ENCODE measurements at places on chromosomes 12 and 14.
A peak's percentile ranks its signal among the peaks of the same experiment; 100 is the strongest.

DNA sequence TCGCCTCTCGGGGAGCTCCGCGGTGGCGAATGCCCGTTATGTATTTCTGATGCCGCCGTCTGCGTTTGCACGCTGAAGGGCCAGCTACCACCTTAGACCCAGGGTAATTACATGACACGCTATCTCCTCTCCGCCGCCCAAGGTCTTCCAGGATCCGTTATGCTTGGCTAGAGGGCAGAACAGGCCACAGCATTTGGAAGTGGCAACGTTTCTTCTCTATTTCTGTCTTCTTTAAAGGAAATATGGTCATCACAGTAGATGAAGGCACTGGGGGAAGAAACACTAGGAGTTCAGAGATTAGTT lies 861 bp upstream of the MDGA2 start:
- DNase-seq, result no peak

GRCh38 chr14:77582511-77582910 lies 33.9 kb downstream of the SPTLC2 start:
- DNase-seq, result no peak

DNA sequence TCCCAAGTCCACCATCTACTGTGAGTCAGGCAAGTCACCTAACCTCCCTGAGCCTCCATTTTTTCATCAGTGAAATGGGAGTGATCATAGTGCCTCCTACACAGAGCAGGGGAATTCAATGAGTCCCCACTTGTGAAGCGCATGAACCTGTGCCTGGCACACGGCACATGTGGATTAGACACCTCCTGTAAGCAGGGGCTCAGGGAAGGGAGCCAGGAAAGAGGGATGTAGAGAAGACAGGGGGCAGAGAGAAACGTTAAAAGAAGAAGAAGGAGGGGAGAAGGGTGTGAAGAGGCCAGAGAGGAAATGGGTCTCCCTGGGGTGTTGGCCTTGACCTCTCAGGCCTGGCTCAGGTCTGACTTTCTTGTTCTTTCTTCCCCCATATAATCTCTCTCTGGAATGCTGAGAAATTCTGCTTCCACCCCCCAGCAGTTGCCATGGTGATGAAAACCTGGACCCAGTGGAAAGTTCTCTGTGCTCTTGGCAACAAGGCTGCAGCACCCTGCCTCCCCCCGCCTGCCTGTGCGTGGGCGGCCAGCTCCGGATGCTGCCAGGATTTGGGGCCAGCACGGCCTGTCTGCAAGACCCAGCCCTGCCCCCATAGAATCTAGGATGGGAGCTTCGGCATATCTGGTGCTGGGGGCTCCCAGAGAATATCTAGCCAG lies 94.5 kb downstream of the CALM1 start:
- no peak for DNase-seq

DNA sequence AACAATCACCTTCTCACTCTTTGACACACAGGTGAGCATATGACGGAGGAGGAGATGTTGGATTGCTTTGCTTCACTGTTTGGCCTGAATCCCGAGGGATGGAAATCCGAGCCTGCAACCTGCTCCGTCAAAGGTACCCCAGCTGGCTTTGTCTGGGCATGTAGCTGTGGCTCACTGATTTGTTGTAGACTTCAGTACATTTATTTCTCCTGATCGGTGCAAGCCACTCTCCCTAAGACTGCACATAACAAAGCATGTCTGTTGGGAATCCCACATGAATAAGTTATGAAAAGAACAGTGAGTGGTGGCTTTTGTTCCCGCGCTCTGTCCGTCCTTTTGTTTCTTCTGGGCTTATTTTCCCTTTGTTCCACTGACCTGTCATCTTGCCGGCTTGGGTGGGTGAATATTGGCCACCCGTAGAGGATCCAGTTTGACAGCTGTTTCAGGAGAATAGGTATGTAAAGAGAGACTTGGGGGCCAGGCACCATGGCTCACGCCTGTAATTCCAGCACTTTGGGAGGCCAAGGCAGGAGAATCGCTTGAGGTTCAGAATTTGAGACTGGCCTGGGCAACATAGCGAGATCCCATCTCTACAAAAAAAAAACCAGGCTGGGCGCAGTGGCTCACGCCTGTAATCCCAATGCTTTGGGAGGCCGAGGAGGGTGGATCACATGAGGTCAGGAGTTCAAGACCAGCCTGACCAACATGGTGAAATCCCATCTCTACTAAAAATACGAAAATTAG lies 20.0 kb upstream of the BCL7A start:
- DNase-seq, result no peak

GRCh38 chr12:83093426-83093825 lies 406.7 kb downstream of the TMTC2 start:
- no peak for DNase-seq

DNA sequence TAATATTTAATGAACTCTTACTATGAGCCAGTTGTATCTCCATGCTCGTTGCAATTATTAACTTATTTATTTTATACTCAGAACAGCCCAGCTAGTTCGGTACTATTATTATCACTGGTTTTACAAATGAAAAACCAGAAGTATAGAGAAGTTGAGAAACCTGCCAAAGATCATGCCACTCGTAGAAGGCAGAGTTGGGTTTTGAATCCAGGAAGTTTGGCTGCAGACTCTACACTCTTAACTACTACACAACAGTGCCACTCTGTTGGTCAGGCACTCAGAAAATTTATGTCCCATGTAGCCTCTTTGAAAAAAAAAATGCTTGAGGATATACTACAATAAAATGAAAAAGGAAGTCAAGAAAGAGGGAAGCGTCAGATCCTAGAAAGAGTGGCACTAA lies 71.5 kb upstream of the ARID2 start:
- peak; percentile 39 for DNase-seq

DNA sequence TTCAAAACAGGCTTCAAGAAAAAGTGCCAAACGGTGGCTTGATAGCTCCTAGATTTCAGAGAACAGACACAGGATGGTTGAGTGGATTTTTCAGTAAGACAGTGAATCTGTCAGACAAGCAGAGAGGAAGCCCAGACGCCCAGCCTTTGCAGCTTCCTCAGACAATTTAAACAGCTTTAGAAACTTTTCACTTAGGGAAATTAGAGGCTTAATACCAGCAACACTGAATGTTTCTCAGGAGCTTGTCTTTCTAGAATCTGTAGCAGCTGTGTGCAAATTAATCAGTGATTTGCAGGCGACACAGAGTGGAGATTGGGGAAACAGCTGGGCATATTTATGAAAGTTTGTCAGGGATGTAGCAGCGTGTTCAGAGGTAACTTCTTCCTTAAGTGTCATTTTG lies 362.1 kb downstream of the GALC start:
- no peak for DNase-seq

- DNase-seq, result no peak
Observed at GRCh38 chr12:105018012-105018411, 31.9 kb downstream of the NOPCHAP1 start.

GRCh38 chr12:116123451-116124258 lies 153.8 kb downstream of the MED13L start:
- DNase-seq, result peak; percentile 35

- DNase-seq, result no peak
Observed at GRCh38 chr12:26198742-26199141, 3.4 kb downstream of the SSPN start.

- peak; percentile 32 for DNase-seq
Observed at GRCh38 chr12:43832463-43833168, 3.3 kb upstream of the TMEM117 start.

DNA sequence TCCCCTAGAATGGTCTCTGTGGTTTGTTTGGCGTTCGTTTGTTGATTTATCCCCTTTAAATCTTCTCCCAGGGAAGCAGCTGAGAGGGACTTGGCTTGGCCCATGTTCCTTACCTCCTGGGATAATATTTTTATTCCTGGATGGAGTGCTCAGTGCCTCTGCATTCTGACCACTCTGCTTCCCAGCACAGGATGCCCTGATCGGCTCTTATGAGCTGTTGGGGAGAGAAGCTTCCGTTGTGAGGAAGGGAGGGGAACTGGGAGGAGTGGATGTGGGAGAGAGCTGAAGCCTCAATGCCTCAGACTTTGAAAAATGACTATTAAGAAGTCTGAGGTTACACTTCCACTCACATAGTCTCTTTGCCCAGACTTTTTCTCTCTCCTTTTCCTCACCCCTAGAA lies 114.8 kb downstream of the SMOC1 start:
- no peak for DNase-seq

- DNase-seq, result no peak
Observed at GRCh38 chr12:13740149-13740545, 241.3 kb downstream of the GRIN2B start.

GRCh38 chr12:123573870-123574269 lies 10.5 kb upstream of the TMED2 start:
- DNase-seq, result no peak

DNA sequence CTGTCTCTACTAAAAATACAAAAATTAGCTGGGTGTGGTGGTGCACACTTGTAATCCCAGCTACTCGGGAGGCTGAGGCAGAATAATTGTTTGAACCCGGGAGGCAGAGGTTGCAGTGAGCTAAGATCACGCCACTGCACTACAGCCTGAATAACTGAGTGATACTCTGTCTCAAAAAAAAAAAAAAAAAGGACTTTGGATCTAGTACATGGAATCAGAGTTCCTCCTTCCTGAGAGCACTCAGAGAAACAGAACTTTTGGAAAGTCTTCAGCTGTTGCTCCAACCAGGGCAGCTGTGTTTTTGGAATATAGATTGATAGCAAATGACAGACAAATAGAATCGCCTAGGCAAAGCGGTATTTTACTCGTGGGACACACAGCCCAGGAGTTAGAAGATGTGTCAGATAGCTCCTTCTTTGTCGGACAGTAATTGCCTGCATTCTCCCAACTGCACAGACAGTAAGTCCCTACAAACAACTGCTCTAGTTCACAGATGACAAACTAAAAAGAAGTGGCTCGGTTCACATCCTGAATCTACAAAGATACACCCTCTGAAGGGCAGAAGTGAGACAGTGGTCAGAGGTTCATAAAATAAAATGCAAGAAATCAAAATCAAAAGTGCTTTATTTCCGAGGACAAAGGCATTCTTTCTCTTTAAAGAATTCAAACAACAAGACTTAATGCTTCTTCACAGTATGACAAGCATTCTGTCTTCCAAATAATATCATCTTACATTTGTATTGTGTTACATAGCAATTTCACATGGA lies 17.1 kb upstream of the NEK9 start:
- DNase-seq, result no peak

- no peak for DNase-seq
Observed at GRCh38 chr14:68333262-68333661, 459.6 kb downstream of the ZFP36L1 start.

DNA sequence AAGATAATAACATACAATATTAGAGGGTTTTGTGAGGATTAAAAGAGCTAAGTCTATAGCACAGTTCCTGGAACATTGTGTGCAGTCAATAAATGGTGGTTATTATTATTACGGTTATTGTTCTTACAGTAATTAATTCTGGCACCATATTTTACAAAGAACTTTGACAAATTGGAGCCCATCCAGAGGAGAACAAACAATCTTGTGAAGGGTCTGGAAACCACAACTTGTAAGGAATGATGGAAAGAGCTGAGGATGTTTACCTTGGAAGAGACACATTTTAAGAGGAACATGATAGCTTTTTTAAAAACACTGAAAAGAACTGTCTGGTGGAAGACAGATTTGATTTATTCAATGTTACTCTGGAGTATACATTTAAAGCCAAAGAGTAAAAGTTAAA lies 150.5 kb upstream of the KRR1 start:
- DNase-seq, result no peak

- peak; percentile 37 for DNase-seq
Observed at GRCh38 chr14:81165188-81165587, 55.6 kb downstream of the GTF2A1 start.

- peak; percentile 5 for DNase-seq
Observed at GRCh38 chr12:102638777-102639176, 158.4 kb upstream of the IGF1 start.

GRCh38 chr12:96197503-96198272 lies 3.5 kb downstream of the ELK3 start:
- DNase-seq, result no peak

DNA sequence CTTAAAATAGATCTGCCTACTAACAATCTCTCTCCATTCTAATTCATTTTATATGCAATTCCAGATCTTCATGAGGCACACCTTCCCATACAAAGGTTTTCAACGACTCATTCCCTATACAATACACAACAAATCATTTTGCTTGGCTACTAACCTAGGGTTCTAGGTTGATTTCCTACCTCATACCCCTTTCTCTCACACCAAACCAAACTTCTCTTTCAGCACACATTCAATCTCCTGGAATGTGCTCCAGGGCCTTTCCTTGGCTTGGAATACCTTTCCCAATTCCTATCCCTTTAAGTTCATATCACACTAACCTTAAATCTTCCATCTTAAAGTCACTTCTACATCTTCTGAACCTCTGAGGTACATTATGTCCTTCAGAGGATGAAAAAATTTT lies 38.7 kb upstream of the MTERF2 start:
- no peak for DNase-seq

DNA sequence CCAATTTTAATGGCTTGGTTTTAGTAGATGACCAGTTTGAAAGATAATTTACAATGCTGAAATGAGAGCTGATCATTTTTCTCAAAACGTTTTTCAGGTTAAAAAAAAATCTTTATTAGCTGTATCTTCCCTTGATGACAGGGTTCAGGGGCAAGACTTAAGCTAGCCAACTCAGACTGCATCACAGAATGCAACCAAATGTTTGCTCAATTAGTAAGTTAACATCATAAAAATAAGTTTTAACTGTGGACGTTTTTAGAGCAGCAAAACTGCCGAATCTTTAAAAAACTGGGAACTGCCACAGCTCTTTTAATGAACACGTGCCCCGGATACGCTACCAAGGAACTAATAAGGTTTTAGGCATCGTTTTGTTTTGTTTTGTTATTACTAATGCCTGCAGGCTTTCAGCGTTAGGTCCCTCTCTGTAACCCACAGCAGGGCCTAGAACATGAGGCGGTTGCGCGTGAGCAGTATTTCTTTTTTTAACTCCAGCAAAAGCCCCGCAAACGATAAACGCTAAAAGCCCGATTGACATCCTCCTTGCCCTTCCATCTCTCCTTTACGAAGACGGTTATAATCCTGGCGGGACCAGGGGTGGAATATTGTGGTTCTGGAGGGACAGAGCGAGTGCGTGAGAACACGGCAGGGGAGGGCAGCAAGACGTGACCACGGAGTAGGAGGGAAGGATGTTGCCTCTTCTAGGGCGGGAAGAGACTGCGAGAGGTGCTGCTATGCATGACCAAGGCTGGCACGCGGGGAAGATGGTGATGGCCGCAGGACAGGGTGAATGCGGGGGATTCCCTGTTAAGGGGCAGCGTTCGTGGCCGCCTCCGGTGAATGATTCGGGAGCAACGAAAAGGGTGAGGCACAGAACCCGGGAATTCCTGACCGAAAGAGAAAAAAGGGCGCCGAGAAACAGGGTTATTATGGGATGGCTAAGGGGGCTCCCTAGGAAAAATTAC lies 652 bp downstream of the SUPT16H start:
- DNase-seq, result peak; percentile 77

DNA sequence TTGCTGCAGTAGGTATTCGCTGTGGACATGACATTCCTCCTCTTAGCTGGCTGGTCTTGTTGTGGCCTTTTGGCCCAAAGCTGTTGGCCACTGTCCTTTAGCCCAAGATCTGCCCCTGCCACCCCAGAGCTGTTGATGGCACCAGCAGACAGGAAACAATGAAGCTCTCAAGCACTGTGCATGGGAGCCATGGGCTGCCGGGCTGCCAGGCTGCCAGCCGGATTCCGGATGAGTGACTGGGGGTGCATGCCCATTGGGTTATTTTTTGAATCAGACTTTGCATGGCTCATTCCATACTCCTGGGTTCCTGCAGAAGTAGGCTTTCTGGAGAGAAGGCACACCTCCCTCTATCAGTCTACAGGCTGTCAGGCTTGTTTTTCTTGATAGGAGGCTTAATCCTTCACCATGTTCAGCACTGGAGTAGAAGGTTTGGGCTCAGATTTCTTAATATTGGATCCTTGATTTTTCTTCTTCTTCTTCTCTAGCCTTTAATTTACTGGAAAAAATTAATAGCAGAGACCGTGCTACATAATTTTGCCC lies 32.4 kb downstream of the MAX start:
- no peak for DNase-seq
